Adrenal gland (tissue), 19 donors: ENCODE measurements at places on chromosomes 1 and 21.

DNA sequence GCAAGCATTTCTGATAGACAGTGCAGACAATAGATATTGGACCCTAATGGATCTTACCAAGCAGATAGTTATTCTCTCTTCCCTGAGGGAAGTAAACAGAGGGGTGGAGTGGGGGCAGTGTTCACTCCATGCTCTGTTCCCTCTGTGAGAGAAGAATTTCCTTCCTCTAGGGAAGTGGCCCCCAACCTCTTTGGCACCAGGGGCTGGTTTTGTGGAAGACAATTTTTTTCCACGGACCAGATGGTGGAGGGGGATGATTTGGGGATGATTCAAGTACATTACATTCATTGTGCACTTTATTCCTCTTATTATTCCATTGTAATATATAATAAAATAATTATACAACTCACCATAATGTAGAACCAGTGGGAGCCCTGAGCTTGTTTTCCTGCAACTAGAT lies 459.9 kb downstream of the ADGRL2 start:
- no peaks in the 10 kb centered on the region for H3K36me3 ChIP-seq
- no peak overlapping the region for H3K4me3 ChIP-seq
- DNase-seq, result no peak
- no peaks in the 10 kb centered on the region for H3K4me1 ChIP-seq
- H3K27ac ChIP-seq, result no peak overlapping the region
- H3K27me3 ChIP-seq, result no peaks in the 10 kb centered on the region

- DNase-seq, result no peak
- peaks cover 40% of the 10 kb centered on the region for H3K4me1 ChIP-seq
- no peaks in the 10 kb centered on the region for H3K27me3 ChIP-seq
- no peaks in the 10 kb centered on the region for H3K36me3 ChIP-seq
- no peak overlapping the region for H3K27ac ChIP-seq
Measured at GRCh38 chr1:31299365-31299764, 2.5 kb downstream of the ZCCHC17 start.

GRCh38 chr1:51071291-51072042 lies 30.6 kb upstream of the C1orf185 start:
- H3K4me1 ChIP-seq, result no peaks in the 10 kb centered on the region
- H3K36me3 ChIP-seq, result no peaks in the 10 kb centered on the region
- H3K27ac ChIP-seq, result no peak overlapping the region
- no peak overlapping the region for H3K4me3 ChIP-seq
- peaks cover 3% of the 10 kb centered on the region for H3K27me3 ChIP-seq
- DNase-seq, result no peak

- H3K4me3 ChIP-seq, result no peak overlapping the region
- no peaks in the 10 kb centered on the region for H3K27me3 ChIP-seq
- H3K36me3 ChIP-seq, result no peaks in the 10 kb centered on the region
- H3K4me1 ChIP-seq, result no peaks in the 10 kb centered on the region
Measured at GRCh38 chr1:101697072-101697471, 299.7 kb downstream of the OLFM3 start.

- H3K36me3 ChIP-seq, result no peaks in the 10 kb centered on the region
- no peaks in the 10 kb centered on the region for H3K27me3 ChIP-seq
- no peak overlapping the region for H3K27ac ChIP-seq
- H3K4me3 ChIP-seq, result no peak overlapping the region
- no peaks in the 10 kb centered on the region for H3K4me1 ChIP-seq
Measured at GRCh38 chr1:175363031-175363430, 170.5 kb upstream of the KIAA0040 start.

GRCh38 chr1:224373008-224373590 lies 16.4 kb downstream of the CNIH4 start:
- no peak overlapping the region for H3K27ac ChIP-seq
- no peaks in the 10 kb centered on the region for H3K36me3 ChIP-seq
- no peaks in the 10 kb centered on the region for H3K27me3 ChIP-seq
- no peak overlapping the region for H3K4me3 ChIP-seq

DNA sequence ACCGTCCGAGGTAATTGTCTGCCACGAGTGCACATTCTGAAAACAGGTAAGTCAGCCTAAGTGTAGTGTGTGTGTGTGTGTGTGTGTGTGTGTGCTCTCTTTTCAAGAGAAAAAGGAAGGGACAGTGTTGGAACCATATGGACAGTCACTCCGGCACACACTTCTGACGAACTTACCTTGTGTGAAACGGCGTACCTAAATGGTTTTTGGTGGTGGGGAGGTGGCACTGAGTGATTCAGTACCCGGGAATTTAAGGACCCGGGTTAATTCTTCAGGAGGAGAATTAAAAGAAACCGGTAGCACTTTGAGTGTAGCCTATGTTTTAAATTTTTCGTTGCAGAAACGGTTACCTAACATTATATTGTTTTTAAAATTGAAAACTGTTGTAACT lies 286 bp downstream of the ODR4 start:
- peak overlapping the region; percentile 88 for H3K27ac ChIP-seq
- peak overlapping the region; percentile 7 for H3K4me3 ChIP-seq
- H3K4me1 ChIP-seq, result peaks cover 25% of the 10 kb centered on the region
- no peaks in the 10 kb centered on the region for H3K36me3 ChIP-seq
- no peaks in the 10 kb centered on the region for H3K27me3 ChIP-seq

DNA sequence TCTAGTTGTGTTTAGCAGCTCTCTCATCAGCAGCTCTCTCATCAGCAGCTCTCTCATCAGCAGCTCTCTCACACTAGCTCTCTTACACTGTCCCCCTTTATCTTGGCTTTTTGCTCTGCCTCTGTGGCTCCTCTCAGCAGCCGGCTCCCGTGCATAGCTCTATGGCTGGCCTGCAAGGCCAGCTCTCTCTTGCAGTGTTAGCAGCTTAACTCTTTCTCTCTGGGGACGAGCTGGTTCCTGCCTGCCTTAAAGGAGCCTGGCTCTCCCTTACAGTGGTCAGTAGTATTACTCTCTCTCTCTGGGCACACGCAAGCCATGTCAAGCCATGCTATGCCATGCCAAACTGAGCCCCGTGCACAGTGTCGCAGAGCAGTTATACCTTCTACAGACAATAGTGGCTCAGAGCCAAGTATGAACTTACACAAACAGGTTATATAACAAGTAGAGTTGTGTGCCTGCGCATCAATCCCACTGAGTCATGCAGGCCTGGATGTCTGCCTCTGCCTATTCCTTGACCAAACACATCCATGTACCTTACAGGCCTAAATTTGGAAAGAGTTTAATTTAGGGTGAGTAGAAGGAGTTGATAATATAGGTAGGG lies 295.9 kb downstream of the TPR start:
- no peak for DNase-seq
- no peak overlapping the region for H3K4me3 ChIP-seq
- no peaks in the 10 kb centered on the region for H3K27me3 ChIP-seq
- H3K4me1 ChIP-seq, result no peaks in the 10 kb centered on the region
- H3K36me3 ChIP-seq, result no peaks in the 10 kb centered on the region

DNA sequence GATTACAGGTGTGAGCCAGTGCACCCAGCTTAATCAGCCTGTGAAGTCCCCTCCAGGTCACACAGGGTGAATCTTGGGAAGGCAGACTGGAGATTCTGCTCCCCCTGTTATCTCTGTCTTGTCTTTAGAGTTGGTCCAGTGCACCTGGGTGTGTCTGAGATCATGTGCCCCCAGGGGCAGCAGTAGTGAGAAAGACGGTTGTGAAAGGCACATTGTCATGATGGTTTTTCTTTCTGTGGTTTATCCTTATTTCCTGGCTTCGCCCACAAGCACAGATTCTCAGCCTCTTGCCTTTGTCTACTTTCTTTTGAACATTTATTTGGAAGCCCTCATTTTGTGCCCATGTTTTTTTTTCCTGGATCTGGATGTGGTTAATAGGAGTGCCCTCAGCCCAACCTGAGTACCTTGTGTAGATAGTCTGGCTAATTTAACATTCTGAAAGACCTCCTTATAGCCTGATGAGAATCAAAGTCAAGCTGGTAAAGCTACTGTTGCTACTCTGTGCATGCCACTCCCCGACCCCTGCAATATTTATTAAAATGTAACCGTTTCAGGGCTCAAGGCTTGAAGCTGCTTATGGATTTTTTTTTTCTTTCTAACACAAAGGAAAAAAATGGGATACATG lies 23.7 kb downstream of the UCK2 start:
- H3K27ac ChIP-seq, result no peak overlapping the region
- H3K4me3 ChIP-seq, result no peak overlapping the region
- no peaks in the 10 kb centered on the region for H3K27me3 ChIP-seq
- H3K36me3 ChIP-seq, result no peaks in the 10 kb centered on the region

DNA sequence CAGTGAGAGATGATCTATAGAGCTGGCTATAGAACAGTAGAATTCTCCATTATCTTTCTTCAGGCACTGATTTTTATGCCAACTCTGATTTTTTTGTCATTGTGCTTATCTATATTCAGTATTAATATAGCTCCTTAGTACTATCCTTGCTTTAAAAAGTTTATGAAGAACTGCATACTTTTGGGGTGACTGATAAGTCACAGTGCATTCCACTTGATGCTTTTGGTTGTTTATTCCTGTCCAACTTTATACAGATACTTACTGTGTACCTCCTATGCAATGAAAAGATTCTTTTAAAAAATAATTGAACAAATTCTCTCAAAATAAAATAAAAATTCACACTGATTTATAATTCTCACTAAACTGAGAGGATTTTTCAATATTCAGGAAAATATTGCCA lies 71.6 kb downstream of the COL24A1 start:
- DNase-seq, result no peak
- no peaks in the 10 kb centered on the region for H3K4me1 ChIP-seq
- no peaks in the 10 kb centered on the region for H3K27me3 ChIP-seq
- no peak overlapping the region for H3K4me3 ChIP-seq
- H3K36me3 ChIP-seq, result no peaks in the 10 kb centered on the region

DNA sequence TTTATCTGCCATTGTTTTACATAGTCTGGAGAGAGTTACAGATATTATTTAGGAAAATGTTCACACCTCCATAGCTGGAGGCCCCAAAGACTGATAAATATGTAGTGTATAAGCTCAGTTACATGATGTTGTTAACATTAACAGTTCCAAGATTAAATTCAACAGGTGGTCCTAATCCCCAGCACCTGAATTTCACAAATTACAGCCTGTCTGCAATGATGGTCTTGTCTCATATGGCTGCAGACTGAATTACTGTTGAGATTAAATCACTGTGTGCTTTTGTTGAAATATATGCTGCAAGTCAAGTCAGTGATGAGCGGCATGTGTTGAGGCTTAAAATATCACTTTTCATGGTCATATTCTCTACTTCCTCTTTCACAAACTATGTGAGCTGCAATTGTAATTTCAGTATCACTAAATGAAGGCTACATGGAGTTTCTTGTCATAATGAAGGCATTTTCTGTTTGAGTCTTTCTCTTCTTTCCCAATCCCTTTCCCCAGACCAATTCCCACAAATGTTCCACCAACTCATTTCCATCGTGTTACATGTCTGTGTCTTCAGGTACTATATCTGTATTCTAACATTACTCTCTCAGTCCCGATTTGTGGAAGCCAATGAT lies 4.2 kb downstream of the ST6GALNAC5 start:
- peaks cover 8% of the 10 kb centered on the region for H3K4me1 ChIP-seq
- H3K36me3 ChIP-seq, result no peaks in the 10 kb centered on the region
- no peak overlapping the region for H3K4me3 ChIP-seq
- H3K27ac ChIP-seq, result no peak overlapping the region

GRCh38 chr1:209324901-209325871 lies 258.3 kb upstream of the CAMK1G start:
- H3K27me3 ChIP-seq, result no peaks in the 10 kb centered on the region
- H3K4me3 ChIP-seq, result no peak overlapping the region
- DNase-seq, result no peak
- H3K4me1 ChIP-seq, result peaks cover 8% of the 10 kb centered on the region
- H3K36me3 ChIP-seq, result no peaks in the 10 kb centered on the region
- peak overlapping the region; percentile 78 for H3K27ac ChIP-seq

DNA sequence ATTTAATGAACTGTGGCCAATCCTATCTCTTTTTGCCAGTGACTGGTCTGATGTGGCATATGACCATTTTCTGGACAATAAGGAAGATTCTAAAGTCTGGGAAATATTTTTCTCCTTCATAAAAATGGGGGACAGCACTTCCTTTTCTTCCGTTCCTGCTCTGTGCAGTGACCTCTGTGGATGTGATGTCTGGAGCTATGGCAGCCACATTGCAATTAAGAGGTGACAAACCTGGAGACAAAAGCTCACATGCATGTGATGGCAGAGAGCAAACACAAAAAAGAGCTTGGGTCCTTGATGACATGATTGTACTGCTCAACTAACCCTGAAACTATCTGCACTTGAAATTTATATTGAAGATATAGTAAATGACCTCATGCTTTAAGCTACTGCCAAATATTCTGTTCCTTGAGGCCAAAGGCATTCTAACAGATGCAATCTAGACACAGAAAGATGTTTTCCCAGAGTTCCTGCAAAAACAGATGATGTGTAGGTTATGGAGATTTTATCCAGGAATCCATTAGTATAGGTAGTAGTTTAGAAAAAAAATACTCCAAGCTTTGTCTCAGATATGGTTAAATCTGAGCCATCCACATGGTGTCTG lies 2.2 kb upstream of the MAGI3 start:
- H3K27ac ChIP-seq, result no peak overlapping the region
- H3K4me1 ChIP-seq, result peaks cover 7% of the 10 kb centered on the region

- no peak overlapping the region for H3K4me3 ChIP-seq
- peaks cover 4% of the 10 kb centered on the region for H3K4me1 ChIP-seq
- H3K27ac ChIP-seq, result no peak overlapping the region
- H3K36me3 ChIP-seq, result no peaks in the 10 kb centered on the region
Measured at GRCh38 chr1:26156285-26157038, 2.4 kb upstream of the FAM110D start.

GRCh38 chr1:205849619-205850355 lies at the start of gene PM20D1:
TSS of gene PM20D1 (minus strand) at chr1:205850132. CDS start at chr1:205850072, 60 bp downstream.
- no peaks in the 10 kb centered on the region for H3K36me3 ChIP-seq
- H3K27me3 ChIP-seq, result no peaks in the 10 kb centered on the region
- H3K4me3 ChIP-seq, result no peak within 1 kb of the TSS
- H3K4me1 ChIP-seq, result no peaks in the 10 kb centered on the region
- H3K27ac ChIP-seq, result no peak within 1 kb of the TSS

GRCh38 chr1:11100149-11100493 lies 452 bp upstream of the EXOSC10 start:
- peaks cover 10% of the 10 kb centered on the region for H3K4me1 ChIP-seq
- no peak overlapping the region for H3K27ac ChIP-seq
- no peak overlapping the region for H3K4me3 ChIP-seq
- no peak for DNase-seq

DNA sequence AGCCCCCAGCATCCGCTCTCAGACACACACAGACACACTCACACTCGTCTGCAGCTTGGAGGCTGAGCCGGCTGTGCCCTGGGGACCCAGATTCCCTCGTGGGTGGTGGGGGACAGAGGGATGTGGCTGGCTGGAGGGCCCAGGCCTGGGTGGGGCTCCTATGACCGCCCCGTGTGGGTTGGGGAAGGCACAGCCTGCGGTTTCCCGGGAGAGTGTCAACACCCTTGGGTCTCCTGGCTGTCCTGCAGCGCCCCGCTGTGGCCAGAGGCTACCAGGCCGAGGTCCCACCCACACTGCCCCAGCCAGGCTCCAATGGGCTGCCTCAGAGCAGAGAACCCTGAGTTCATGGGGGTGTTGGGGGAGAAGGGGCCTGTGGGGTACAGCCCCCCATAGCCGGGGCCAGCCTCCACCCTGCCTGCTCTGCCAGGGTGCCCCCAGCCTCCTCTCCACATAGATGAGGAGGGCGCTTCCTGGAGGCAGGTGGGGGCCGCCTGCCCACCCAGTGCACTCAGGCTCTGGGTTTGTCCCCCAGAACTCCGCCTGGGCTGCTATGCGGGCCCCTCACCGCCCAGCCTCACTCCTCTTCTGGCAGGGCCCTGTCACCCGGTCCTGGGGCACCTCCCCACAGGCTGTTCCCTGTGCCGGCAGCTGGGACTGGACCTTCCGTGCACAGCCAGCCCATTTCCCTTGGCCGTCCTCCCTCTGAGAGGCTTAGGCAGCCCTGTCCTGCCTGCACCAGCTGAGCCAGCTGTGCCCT lies at the start of gene TTC34:
Gene TTC34, minus strand, starts transcription at position 159 of the 757 bp plus-strand sequence. CDS start 866 bp downstream, outside the sequence.
- H3K36me3 ChIP-seq, result no peaks in the 10 kb centered on the region
- no peaks in the 10 kb centered on the region for H3K4me1 ChIP-seq
- no peak within 1 kb of the TSS for H3K4me3 ChIP-seq
- no peak within 1 kb of the TSS for H3K27ac ChIP-seq

- no peaks in the 10 kb centered on the region for H3K27me3 ChIP-seq
- no peaks in the 10 kb centered on the region for H3K4me1 ChIP-seq
- H3K4me3 ChIP-seq, result peak overlapping the region; percentile 43
Measured at GRCh38 chr1:11664336-11665065, 501 bp downstream of the FBXO6 start.
